ENCODE measurements at places on chromosomes 1 and 21. TPM values are rescaled to one million over a fixed set of nuclear protein-coding genes. Genes with fewer than 3 reads are reported as not detected.

DNA sequence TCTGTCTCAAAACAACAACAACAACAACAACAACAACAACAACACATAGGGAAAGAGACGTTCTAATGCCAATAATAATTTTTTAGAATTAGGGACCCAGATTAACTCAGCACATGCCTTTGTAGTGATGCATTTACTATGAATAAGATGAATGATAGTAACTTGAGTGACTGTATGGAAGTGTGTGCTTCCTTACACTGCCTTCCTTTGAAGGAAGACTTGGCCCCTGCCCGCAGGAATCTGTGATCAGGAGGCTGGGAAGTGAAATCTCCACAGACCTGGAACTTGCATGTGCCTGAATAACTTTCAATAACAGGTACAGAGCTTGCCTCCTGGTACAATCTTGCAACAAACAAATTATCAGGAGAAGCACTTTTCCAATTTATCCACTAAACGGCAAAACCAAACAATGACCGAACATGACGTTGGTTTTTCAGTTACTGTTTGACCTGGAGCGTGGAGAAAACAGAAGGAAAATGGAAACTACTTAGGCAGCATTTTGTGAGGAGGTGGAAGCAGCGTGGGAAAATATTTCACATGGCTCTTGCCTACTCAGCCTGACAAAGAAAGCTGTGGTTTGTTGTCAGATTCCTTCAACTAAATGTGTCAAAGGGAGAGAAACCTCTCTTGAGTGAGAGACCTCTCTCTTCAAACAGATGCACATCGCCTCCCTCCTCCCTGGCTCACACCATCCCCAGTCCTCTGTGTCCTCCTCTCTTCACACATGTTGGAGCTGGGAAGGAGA, 10.1 kb upstream of the ABCA4 start:
- peak; percentile 74 for DNase-seq

DNA sequence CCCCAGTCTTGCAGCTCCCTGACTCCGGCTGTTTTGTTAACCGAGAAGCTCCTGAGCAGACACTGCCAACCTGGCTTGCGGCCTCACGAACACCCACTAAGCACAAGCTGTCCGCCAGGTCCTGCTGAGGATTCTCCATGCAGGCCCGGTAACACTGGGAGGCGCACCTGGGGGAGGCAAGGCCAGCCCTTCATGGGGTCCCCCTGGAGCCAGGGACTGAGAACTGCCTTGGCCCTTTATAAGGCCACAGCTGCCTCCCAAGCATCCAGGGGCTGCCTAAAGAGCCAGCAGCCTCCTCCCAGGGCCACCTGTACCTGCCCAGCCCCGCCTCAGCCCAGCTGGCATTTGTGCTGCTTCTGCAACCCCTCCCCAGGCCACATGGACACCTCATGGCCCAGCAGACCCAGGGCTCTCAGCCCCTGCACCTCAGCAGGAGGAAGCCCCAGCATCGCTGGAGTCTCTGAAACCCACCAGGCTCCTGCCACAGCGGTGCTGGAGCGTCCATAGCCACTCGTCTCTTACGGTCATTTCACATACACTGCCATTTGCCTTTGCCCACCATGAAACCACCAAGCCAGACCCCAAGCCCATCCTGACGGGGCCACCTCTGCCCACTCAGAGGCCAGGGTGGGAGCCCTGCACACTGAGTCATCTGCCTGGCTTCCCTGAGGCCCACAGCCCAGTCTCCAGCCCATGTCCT, 82.5 kb downstream of the NPHP4 start:
- no peak for DNase-seq

DNA sequence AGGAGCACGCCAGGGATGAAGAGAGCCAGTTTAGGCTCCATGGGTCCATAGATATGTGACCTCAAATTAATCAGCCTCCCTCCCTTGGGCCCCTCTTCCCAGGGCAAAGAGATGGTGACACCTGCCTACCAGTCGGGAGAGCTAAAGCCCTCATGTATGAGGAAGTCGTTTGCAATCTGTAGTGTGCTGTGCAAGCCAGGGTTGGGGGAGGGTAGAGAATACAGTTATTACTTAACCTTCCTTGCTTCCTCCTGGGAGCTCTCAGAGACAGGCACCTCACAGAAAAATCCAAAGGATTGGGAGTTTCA, 4.0 kb downstream of the PGLYRP4 start:
- no peak for DNase-seq

- DNase-seq, result no peak
Measured at GRCh38 chr1:208115924-208116640, 128.1 kb downstream of the PLXNA2 start.

GRCh38 chr1:65166572-65167305, 18.7 kb downstream of the AK4 start:
- DNase-seq, result no peak

- DNase-seq, result no peak
Measured at GRCh38 chr1:160406131-160406968, 6.0 kb downstream of the VANGL2 start.

DNA sequence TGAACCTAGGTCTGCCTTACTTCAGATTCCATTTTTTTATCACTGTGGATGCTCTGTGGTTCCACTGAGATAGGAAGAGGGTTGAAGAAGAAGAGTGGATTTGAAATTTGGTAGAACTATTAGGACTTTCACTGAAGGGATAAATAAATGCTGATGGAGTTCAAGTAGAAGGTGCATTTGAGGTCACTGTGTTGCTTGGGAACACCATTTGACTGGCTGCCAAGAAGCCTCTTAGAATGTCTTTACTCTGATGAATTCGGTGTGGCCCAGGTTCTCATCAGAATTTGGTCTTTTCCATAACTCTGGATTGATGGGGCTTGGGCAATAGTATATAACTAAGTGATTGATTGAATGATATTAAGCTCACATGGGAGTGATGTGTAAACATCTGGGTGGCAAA, 11.9 kb downstream of the XPR1 start:
- no peak for DNase-seq

DNA sequence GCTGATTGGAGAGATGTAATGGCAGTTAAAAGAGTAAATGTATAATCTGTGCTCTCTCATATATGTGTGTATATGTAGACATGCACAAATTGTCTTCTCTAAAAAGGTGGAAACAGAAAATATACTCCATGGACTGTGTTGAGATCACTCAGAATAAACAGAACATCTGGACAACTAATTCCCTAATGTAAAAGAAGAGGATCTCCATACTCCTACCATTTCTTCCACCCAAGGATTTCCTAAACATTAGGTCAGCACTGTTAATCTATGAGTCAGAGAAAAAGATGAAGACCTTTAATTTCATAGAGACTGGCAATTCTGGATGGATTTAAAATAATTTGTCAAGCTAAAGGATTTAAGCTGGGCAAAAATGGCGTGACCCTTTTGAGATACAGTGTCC, 80.1 kb downstream of the ESRRG start:
- no peak for DNase-seq

DNA sequence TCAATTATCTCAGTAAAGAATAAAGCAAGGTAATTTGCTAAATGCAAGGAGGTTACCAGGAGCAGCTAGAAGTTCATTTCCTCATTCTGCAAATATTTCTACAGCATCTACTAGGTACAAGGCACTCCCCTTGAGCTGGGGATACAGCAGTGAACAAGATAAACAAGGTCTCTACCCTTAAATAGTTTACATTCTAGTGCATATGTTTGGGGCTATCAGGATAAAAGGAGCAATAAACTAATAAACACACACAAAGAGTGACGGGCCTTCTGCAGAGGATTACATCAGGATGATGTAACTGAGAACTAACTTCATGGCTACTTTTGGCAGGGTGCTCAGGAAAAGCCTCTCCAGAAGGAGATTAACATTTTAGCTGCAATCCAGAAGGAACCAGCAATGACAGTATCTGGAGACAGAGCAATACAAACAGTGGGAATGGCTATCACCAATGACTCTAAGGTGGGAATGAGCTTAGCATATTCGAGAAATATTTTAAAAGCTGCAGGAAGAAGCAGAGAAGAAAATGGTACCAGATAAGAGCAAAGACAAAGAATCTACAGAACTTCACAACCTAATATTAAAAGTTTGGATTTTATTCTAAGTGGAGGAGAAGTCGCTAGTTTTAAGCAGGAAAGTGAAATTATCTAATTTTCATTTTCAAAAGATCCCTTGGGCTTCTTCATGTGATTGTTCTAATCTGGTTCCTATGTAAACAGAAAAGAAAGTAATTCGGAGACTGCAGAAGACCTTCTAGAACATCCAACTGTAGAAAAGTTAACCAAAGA, 25.8 kb downstream of the TP53BP2 start:
- DNase-seq, result no peak

DNA sequence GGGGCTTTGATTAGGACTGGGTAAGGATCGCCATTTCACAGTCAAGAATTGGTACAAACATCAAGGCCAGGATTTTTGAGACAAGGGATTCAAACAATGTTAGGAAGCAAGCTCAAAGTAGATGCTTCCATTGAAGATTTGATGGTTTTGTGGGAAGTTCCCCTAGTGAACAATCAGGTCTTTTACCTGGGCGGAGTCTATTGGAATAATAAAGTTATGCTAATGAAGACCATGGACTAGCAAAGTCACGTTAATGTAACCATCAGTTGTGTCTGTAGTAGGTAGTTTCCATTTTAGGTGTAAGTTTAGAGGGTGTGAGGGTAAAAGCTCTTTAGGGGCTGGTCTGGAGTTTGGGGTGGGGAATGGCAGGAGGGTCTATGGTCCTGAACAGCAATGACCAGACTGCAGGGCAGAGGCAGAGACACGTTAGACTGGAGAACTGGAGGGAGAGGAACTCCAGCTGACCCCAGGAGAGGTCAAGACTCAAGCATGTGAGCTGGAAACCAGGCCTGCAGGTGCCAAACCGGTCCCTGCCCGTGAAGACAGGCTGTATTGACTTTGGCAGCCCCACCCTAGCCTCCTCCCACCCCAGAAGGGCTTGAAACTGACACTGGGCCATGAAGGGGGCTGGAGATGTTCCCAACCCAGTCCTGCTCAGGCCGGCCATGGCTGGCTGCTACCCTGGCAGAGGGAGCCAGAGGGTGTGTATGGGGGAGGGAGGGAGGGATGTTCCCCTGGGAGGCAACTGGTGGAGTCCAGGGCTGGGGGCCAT, 36.0 kb upstream of the GPR37L1 start:
- no peak for DNase-seq

- DNase-seq, result no peak
Measured at GRCh38 chr21:14414932-14415508, 32.1 kb upstream of the HSPA13 start.

- no peak for DNase-seq
Measured at GRCh38 chr1:22153660-22154437, 11.0 kb upstream of the WNT4 start.

DNA sequence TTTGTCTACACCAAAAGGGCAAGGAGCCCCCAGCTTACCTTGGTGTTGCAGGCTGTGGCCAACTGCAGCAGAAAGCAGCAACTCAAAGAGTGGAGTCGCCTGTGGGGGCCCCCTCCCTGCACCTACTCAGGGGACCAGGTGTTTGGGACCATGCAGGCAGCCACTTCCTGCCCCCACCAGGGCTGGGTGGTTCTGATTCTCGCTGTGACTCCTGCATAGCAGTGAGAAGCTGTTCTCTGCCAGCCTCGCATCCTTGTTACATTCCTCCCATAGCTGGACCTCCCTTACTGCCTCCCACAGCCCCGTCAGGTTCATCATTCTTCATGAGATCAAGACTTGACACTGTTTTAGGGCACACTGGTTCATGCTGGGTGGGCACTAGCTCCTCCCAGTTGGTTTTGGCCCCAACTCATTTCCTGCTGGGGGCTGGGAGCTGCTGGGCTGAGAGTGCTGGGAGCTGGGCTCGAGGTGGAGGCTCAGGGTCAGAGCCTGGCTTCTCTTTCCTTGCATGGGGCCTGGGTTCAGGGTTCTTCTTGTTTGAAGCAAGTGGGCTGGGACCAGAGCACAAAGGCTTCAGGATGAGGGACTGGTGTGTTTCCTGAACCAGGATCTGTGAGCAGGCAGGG, 146.9 kb upstream of the C1orf174 start:
- no peak for DNase-seq

- no peak for DNase-seq
Measured at GRCh38 chr1:66292944-66293343, 241.0 kb upstream of the SGIP1 start.

DNA sequence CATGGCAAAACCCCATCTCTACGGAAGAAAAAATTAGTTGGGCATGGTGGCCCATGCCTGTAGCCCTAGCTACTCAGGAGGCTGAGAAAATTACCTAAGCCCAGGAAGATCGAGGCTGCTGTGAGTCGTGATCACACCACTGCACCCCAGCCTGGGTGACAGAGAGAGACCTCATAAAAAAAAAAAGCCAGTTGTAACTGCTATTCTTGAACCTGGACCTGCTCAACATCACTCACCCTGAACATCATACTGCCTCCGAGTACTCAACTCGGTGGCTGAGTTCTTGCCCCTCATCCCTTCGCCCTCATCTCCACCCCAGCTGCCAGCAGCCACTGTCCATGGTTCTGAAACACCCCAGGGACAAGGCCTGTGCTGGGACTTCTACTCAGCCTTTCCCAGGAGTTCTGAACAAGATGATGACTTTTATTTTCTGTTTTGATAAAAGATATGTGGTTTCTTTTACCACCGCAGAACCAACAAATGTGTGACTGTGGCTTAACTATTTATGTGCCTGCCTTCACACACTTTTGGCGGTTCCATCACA, 5.4 kb upstream of the DISP3 start:
- DNase-seq, result no peak

- no peak for DNase-seq
Measured at GRCh38 chr1:229102741-229103391, 168.0 kb upstream of the RAB4A start.

DNA sequence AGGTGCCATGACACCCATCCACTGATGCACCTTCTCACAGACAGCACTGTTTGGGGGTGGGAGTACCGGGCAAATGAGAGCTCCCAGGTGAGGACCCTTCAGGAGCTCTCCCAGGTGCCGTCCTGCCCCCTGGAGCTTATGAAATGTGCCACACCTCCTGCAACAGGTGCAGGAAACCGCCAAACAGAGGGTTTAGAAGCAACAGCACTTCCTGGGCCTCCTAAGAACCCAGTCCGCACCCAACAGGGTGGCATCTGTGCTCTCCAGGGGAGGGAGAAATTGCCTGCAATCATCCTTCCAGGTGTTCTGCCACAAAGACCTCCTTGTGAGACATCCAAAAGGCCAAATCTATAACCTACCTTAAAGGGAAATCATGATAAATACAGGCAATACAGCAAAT, 87.7 kb upstream of the ATP1B1 start:
- no peak for DNase-seq

GRCh38 chr1:191839891-191840290, 318.4 kb upstream of the RGS18 start:
- DNase-seq, result no peak

DNA sequence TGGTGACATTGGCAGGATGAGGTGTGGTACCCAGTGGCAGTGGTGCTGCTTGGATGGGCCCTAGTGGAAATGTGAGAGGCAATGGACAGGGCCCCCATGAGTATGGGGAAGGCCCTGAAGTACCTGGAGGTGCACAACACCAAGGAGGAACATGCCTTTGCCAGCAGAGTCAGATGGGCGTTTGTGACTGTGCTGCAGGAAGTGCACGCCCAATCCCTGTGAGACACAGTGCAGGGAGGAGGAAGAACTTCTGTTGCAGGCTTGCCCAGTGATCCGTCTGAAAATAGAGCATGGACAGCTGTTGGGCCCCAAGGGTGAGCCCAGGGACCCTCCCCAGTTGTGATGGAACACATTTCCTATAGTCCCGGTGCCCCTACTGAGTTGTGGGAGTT, 42.7 kb downstream of the GJA5 start:
- DNase-seq, result no peak

- no peak for DNase-seq
Measured at GRCh38 chr1:41632781-41633575, 148.5 kb upstream of the EDN2 start.

The AIRE gene
- not detected for total RNA-seq

The CLK2 gene
- 24.9 TPM for total RNA-seq

The F3 gene
- total RNA-seq, result 56.3 TPM

The SPATC1L gene
- 1.3 TPM for total RNA-seq

The NOTCH2 gene
- 129 TPM for total RNA-seq

The FTCD gene
- 0.26 TPM for total RNA-seq

The EXO5 gene
- 6.3 TPM for total RNA-seq

The TNFAIP8L2 gene
- total RNA-seq, result 5.4 TPM

The LRRN2 gene
- total RNA-seq, result 3.6 TPM

Measured in esophagus muscularis mucosa (tissue), 4 donors.